ENCODE measurements at places on chromosomes 13 and 19.

DNA sequence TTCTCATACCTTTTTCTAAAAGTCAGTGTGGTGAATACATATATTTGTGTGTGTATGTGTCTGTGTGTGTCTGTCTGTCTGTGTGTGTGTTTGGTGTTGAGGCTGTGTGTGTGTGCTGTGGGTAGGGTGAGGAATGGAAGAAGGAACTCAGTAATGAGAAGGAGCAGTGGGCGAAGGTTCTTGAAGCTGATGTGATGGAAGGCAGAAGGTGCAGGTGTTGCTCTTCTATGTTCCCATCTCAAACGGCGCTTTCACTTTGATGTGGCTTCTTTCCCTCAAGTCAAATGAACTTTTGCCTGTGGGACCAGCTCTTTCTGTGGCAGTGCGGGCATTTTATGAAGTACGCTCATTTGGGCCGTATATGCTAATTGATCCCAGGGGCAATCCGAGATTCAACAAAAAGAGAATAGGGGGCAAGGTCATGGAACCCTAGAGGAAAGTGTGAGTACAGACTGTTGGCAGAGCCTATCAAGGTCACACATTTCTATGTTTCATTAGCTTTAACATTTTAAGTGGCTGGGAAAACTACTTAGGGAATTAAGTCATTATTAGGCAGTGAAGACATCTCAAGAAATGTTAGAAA lies 15.2 kb downstream of the BIVM start:
- no peak for DNase-seq

DNA sequence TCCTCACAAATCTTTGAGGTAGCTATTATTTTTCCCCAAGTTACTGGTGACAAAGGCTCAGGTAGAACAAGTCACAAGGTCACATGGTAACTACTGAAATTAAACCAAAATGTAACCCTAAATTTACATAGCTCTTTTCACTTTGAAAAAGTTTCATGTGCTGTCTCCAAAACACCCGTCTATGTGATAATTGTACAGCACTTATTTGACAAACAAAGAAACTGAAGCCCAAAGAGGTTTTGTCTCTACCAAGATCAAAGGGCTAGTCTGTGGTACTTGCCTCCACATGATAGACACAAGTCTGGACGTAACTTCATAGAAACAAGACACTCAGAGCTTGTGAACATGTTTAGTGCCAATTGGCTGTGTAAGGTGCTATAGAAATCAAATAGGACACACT lies 108.3 kb downstream of the SACS start:
- DNase-seq = no peak

DNA sequence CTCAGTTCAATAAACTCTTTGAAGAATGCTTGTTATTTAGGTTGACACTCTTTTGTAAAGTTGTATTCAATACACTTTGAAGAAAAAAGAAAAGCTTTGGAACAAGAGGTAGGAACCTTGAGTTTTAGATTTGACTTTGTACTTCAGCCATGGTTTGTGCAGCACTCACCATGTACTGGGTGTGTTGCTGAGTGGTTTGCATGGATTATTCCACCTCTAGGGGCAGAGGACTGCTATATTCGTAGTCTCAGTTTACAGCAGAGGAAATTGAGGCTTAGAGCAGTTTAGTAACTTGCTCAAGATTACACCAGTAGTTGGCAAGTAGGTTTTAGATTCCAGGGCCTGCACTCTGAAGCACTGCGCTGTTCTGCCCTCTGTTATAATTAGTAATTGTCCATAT lies 68.8 kb downstream of the DNAJC3 start:
- no peak for DNase-seq

DNA sequence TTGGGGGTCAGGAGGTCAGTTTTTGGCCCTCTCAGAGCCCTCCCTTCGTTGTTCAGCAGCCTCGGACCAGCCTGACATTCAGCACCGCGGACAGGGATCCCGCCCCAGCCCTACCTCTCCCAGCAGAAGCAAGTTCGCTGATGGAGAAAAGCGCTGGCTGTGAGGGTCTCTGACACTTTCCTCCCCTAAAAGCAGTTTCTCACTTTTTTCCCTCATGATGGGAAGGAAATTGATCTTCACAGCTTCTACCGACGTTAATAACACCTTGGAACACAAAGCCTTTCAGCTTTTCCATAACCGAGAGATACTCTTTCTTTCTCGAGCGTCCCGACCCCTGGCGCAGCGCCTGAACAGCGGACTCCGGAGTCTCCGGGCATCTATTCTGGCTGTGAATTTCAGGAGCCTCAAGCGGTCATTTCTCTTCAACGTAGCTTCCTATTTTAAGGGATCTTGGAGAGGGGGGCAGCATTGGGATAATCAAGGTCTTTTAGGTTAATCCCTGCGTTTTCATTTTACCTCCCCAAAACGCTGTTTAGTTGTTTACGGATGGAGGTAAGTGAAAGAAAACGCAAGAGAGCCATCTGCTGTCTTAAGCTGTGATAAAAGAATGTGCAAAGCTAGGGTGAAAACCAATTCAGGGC lies 467.2 kb downstream of the ITGBL1 start:
- DNase-seq = no peak

GRCh38 chr19:38718747-38719543 lies 25.3 kb downstream of the CAPN12 start:
- DNase-seq = no peak

DNA sequence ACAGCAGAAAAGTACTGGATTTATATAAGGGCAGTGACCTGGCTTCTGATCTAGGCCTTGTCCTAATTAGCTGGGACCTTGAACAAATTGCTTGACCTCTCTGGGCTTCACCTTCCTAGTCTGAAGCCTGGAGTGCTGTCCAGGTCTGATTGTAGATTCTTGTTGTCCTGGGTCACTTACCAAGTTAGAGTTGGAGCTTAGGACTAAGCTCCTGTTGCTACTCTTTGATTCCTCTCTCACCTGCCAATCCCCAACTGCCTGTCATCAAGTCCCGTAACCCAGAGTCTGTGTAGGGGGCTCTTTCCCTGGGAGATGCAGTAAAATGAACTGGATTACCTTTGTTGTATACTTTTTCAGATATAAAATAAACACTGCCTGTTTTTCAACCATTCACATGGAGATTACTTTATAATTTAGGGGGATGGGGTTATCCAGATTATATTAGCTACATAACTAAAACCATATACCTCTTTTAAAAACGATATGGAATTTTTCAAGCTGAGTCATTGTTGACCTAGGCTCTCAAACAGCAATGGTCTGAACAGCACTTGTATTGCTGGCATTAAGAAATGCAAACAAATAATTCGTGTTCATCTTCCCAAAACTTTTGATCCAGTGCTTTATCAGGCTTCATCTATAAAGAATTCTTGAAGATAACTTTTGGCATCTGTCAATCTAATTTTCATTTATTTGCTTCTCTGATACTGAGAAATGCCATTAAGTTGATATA lies 5.8 kb downstream of the ARHGAP35 start:
- no peak for DNase-seq

DNA sequence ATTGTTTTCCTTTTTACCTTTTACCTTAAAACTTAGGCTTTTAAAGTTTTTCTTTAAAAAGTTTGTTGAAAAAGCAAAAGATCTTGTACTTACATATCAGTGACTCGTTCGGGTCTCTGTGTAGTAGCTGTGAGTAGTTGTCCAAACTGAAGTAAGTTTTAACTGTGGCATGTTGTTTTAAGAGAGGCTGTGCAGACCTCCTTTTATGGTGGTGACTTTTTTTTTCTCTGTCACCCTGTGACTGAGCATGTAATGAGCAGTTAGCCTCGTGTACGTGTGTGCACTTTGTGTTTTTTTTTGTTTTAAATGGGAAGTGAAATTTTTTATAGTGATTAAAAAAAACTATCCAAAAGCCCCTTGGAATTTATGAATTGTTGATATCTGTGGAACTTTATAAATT lies at the start of gene GPR183:
TSS of gene GPR183 (minus strand) at position 153 of the 400 bp plus-strand sequence. CDS start 11,254 bp downstream, outside the sequence.
- DNase-seq = no peak

DNA sequence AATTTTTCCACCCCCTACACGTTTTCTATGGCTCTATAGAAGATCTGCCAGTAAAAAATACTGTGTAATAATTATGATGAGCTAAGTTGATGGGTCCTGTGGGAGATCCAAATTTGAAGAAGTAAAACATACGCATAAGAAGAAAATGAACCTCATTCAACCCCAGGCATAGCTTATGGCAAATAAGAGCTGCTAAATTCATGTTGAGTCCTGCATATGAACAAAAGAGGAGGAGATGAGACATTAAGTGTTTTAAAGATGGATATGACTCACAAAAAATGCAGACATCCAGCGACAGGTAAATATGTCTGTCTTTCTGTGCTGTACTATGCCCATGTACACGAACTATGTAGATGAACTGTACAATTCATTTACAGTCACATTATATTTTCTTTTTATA lies 101.9 kb downstream of the LIG4 start:
- no peak for DNase-seq

- peak; percentile 87 for DNase-seq
These were observed 6.7 kb downstream of the ZBTB32 start for GRCh38 chr19:35710784-35711723.

- no peak for DNase-seq
These were observed 3.4 kb upstream of the USF2 start for GRCh38 chr19:35265126-35265899.

- no peak for DNase-seq
These were observed 406.8 kb upstream of the HTR2A start for GRCh38 chr13:47303626-47304025.

Data from stimulated activated CD8-positive, alpha-beta memory T cell treated with anti-CD3 and anti-CD28 coated beads, Interleukin-7, amount 100 ng/mL, for 48 hours (primary cell).